ENCODE measurements at places on chromosomes 3 and 15. TPM values are rescaled to one million over a fixed set of nuclear protein-coding genes. Genes with fewer than 3 reads are reported as not detected.

The KBTBD13 gene
- not detected for total RNA-seq

The GOLGA8G gene
- not detected for total RNA-seq

The BSN gene
- 0.55 TPM for total RNA-seq

The SLC9A9 gene
- total RNA-seq = 25.5 TPM

The CSTA gene
- total RNA-seq = not detected

The TMCO5A gene
- total RNA-seq = not detected

The GRM7 gene
- total RNA-seq = 0.16 TPM

All from sigmoid colon (tissue), 7 donors.